Thymus (tissue), 14 donors: ENCODE measurements at places on chromosomes 12 and 14. TPM values are rescaled to one million over a fixed set of nuclear protein-coding genes. Genes with fewer than 3 reads are reported as not detected.
A peak's percentile ranks its signal among the peaks of the same experiment; 100 is the strongest.

The KRT73 gene
- total RNA-seq = 0.28 TPM

The ZNF384 gene
- 17.2 TPM for total RNA-seq

The LRFN5 gene
- 0.90 TPM for total RNA-seq

The HOTAIR gene
- total RNA-seq = not detected

DNA sequence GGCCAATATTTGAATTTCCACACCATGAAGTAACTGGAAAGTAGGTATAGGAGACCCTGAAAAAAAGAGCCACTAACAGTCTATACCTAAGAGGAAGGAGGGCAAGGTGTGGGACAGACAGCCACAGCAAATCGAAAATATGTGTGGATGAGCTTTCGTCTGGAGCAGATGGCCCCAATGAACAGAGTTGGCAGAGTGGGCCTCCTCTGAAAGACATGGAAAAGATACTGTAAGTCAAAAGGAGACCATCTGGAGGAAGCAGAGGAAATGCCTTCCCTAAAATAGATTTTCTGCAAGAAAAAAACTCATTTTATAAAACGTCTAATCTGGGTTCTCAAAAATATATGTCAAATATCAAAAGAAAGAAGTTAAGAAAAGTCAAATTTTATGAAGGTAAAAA, 157.2 kb upstream of the PRKD1 start:
- no peaks in the 10 kb centered on the region for H3K36me3 ChIP-seq
- H3K27ac ChIP-seq = no peak overlapping the region
- no peak overlapping the region for H3K4me3 ChIP-seq
- DNase-seq = no peak

GRCh38 chr12:23760495-23760894, 189.0 kb downstream of the SOX5 start:
- no peaks in the 10 kb centered on the region for H3K4me1 ChIP-seq
- H3K36me3 ChIP-seq = no peaks in the 10 kb centered on the region
- H3K27ac ChIP-seq = no peak overlapping the region
- H3K4me3 ChIP-seq = no peak overlapping the region
- no peak for DNase-seq

GRCh38 chr14:54001189-54001878, 44.7 kb upstream of the BMP4 start:
- no peak overlapping the region for H3K27ac ChIP-seq
- no peaks in the 10 kb centered on the region for H3K27me3 ChIP-seq
- H3K4me3 ChIP-seq = no peak overlapping the region

GRCh38 chr14:87643005-87643404, 350.0 kb downstream of the GALC start:
- no peaks in the 10 kb centered on the region for H3K27me3 ChIP-seq
- no peaks in the 10 kb centered on the region for H3K4me1 ChIP-seq
- H3K4me3 ChIP-seq = no peak overlapping the region

- no peak for DNase-seq
- H3K27me3 ChIP-seq = no peaks in the 10 kb centered on the region
- H3K27ac ChIP-seq = no peak overlapping the region
- H3K4me3 ChIP-seq = no peak overlapping the region
Measured at GRCh38 chr14:27528328-27528727, 930.5 kb upstream of the NOVA1 start.

DNA sequence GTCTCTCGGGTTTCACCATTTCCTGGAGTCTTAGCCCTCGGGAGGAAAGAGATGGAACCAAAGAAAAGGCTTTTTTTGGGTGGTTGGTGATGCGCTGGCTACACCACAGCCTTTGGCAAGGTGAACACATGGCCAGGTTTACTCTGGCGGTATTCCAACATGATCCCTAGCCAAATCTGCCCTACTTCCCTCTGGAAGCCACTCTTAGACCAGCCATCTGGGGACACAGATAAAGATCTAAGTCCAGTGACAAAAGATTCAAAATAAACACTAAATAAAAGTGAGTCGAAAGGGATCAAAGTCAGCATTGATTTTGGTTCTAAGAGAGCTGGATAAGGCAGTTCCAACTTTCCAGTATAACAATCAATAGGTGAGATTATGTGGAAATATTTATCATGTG, 694.5 kb downstream of the VRK1 start:
- no peak for DNase-seq
- H3K27me3 ChIP-seq = no peaks in the 10 kb centered on the region
- H3K4me3 ChIP-seq = no peak overlapping the region
- H3K36me3 ChIP-seq = no peaks in the 10 kb centered on the region

GRCh38 chr12:81440001-81440400, 319.1 kb downstream of the PPFIA2 start:
- no peaks in the 10 kb centered on the region for H3K27me3 ChIP-seq
- no peaks in the 10 kb centered on the region for H3K36me3 ChIP-seq
- H3K27ac ChIP-seq = no peak overlapping the region
- no peaks in the 10 kb centered on the region for H3K4me1 ChIP-seq
- no peak overlapping the region for H3K4me3 ChIP-seq

DNA sequence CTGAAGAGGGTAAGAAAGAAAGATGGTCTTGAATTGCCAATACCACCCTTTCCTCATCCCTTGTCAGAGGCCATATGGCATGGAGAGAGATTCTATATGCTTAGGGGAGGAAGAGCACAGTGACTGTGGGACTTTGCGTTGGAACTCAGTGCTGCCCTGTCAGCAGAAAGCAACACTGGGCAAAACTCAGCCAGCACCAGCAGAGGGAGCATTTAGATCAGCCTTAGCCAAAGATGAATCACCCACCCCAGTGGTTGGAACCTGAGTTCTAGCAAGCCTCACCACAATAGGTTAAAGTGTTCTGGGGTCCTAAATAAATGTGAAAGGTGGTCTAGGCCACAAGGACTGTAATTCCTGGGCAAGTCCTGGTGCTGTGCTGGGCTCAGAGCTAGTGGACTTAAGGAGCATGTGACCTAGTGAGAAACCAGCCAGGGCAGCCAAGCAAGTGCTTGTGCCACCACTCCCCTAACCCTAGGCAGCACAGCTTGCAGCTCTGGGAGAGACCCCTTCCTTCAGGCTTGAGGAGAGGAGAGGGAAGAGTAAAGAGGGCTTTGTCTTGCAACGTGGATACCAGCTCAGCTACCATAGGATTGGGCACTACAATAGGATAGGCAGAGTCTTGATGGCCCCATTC, 11.4 kb upstream of the BCAT1 start:
- H3K4me1 ChIP-seq = no peaks in the 10 kb centered on the region
- H3K4me3 ChIP-seq = no peak overlapping the region
- peak; percentile 58 for DNase-seq
- no peak overlapping the region for H3K27ac ChIP-seq
- no peaks in the 10 kb centered on the region for H3K36me3 ChIP-seq
- no peaks in the 10 kb centered on the region for H3K27me3 ChIP-seq

GRCh38 chr14:55897031-55897430, 221.2 kb upstream of the PELI2 start:
- no peaks in the 10 kb centered on the region for H3K36me3 ChIP-seq
- H3K27ac ChIP-seq = no peak overlapping the region
- H3K27me3 ChIP-seq = no peaks in the 10 kb centered on the region
- DNase-seq = no peak
- no peaks in the 10 kb centered on the region for H3K4me1 ChIP-seq
- no peak overlapping the region for H3K4me3 ChIP-seq

GRCh38 chr14:93954900-93955849, 21.2 kb downstream of the ASB2 start:
- no peaks in the 10 kb centered on the region for H3K4me1 ChIP-seq
- H3K36me3 ChIP-seq = no peaks in the 10 kb centered on the region
- no peak for DNase-seq
- H3K27me3 ChIP-seq = no peaks in the 10 kb centered on the region
- H3K4me3 ChIP-seq = no peak overlapping the region
- no peak overlapping the region for H3K27ac ChIP-seq
